SK-N-SH treated with all-trans-retinoic acid at 6 μM for 48 hours (cell line): ENCODE measurements at places on chromosomes 6 and 20.
A peak's percentile ranks its signal among the peaks of the same experiment; 100 is the strongest.

- no peak for ATAC-seq
These were observed 132.7 kb downstream of the FYN start for GRCh38 chr6:111740506-111740905.

- ATAC-seq = no peak
These were observed 41.8 kb upstream of the F13A1 start for GRCh38 chr6:6362056-6362840.

- ATAC-seq = no peak
These were observed 38.3 kb downstream of the SLC22A23 start for GRCh38 chr6:3418496-3419060.

- ATAC-seq = no peak
These were observed 24.7 kb downstream of the RBCK1 start for GRCh38 chr20:432677-433299.

DNA sequence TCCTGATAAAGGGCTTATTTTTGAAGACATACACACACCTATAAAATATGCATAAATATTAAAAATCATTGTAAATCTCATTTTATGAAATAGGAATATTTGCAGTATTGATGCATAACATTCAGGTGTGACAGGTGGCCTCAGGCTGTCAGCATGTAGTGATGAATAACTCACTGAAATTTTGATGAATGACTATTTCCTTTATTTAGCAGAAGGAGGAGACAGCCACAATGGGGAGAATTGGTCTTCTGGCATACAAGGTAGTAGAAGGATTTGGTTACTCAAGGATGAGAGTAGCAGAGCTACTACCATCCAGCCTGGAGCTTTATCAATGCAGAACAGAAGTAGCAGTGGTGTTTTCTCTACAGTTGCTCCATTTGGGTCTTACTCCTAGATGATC is 47.2 kb downstream of the RGS17 start:
- ATAC-seq = no peak

DNA sequence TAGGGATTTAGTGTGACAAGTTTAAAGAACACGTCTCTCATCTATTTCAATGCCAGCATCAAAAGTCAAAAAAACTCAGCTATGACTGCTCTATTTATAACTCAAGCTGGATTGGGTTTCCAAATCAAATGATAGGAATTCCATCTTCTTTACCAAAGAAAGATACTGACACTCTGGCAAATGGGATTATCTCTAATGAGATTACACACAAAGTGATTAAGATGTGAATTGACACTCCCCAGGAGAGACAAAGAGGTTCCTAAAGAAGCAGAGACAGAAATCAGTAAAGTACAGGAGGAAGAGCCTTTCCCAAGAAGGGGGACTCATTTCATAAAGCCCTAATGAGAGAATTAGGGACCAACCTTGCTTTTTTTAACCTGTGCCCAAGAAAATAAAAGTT is 92.1 kb downstream of the ID4 start:
- no peak for ATAC-seq

GRCh38 chr6:143701349-143702234 is 23.8 kb downstream of the PHACTR2 start:
- peak; percentile 70 for ATAC-seq
